ENCODE measurements at places on chromosomes 5 and 9.

GRCh38 chr5:7394889-7395431 is 978 bp upstream of the ADCY2 start:
- DNase-seq = peak; percentile 73

DNA sequence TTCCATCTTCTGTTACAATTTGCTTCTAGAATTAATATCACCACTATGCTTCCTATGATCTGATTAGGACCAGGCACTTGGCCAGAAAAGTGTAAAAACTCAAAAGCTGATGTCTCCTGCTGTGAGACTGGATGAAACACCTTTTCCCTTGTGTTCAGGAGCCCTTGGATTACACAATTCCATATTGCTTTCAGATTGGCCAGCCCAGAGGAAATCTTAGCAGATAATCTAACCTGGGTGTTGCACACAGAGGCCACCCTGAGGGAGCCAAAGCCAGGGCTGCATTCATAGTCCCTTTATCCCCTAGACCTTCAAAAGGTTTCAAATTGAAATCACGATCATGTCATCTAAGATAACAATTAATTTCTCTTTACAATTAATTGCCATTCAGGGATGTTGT is 94.1 kb upstream of the SELENOP start:
- DNase-seq = no peak

DNA sequence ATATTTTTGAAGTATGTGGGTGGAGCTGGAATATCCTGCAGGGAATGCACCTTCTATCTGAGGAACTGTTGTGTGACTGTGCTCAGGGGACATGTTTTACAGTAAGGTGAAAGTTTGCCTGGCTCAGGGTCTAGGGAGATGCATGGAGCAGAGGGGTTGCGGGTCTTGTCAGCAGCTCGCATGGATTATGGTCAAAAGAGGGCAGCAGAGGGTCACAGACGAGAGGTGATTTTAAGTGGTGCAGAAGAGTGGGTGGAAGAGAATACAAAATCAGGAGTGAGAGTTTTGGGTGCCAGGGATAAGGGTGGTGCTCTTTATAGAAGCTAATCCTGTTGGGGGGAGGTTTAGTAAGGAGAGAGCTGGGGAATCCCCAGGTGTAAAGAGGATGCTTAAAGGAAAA is 53.5 kb upstream of the GRIN3A start:
- peak; percentile 79 for DNase-seq

- DNase-seq = no peak
Observed at GRCh38 chr5:6049662-6050061, 328.7 kb downstream of the MED10 start.

GRCh38 chr9:114205171-114206015 is 50.1 kb downstream of the COL27A1 start:
- no peak for DNase-seq

GRCh38 chr5:151580858-151581257 is 10.3 kb downstream of the FAT2 start:
- DNase-seq = no peak

GRCh38 chr5:127210042-127210441 is 80.6 kb upstream of the MEGF10 start:
- DNase-seq = no peak

DNA sequence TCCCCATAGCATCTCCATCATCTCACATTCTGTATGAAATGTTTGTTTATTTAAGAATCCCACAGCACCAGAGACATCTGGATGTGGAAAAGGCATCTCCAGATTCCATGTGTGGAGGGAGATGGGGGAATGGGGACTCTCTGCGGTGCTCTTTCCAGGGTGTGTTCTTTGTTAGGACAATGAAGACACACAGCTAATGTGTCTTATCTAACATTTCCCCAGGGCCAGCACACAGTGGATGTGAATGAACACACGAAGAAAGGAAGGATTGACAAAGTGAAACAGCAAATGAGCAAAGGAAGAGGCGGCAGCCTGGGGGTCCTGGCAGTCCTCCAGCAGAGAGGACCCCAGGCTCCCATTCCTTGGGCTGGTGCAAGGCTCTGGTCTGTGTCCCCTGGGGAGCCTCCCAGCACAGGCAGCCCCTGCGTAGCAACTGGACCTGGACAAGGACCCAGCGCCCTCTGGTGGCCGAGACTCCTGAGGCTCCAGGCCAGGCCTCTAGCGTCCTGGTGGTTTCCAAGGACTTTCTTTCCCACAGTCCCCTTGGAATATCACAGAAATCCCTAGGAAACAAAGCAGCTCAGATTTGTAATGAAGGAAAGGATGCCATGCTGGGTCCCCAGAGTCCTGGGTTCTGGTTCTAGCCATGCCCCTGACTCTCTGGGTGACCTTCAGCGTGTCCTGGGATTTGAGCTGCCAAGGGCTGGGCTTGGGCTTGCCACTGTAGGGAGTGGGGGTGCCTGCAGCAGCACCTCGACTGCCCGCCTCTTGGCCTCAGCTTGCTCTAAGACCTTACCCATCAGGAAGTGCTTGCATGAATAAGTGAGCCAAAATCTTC is 3.5 kb upstream of the PDLIM7 start:
- DNase-seq = peak; percentile 91

- DNase-seq = peak; percentile 16
Observed at GRCh38 chr9:8234316-8234715, 434.7 kb upstream of the DMAC1 start.

DNA sequence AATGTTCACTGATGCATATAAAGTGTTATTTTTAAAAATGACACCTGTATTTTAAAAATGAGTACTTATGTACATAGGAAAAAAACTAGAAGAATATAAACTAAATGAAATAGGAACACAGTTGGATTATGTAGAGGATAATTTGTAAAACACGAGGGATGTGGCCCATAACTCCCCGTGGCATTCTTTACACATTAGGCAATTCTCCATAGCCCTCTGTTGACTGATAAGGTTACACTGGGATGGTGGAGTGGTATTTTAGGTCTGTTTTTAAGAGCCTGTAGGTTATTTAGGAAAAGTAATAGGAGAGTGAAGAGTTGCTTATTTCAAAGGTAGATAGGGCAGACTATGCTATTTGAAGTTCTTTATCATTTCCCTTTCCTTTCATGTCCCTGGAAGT is 1.8 kb downstream of the CAVIN4 start:
- DNase-seq = no peak

DNA sequence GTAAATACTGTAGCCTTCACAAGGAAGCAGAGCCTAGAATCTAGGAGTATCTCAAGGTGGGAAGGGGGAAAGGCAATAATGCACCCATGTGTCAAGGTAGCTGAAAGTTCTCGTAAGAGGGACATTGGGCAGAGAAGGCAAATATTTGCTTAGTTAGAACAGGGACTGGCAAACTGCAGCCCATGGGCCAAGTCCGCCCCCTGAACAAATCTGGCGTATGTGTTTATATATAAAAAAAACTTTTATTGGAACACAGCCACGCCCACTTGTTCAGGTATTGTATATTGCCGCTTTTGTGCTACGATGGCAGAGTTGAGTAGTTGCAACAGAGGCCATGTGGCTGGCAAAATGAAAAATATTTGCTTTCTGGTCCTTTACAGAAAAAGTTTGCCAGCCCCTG is 16.1 kb downstream of the KCNN2 start:
- DNase-seq = no peak

- DNase-seq = no peak
Observed at GRCh38 chr5:78544561-78545201, 103.9 kb downstream of the LHFPL2 start.

GRCh38 chr5:132915681-132916080 is 42.2 kb downstream of the LEAP2 start:
- no peak for DNase-seq

GRCh38 chr9:111108946-111109345 is 70.7 kb upstream of the LPAR1 start:
- no peak for DNase-seq

GRCh38 chr9:38067859-38068681 is 957 bp downstream of the SHB start:
- DNase-seq = peak; percentile 67

GRCh38 chr5:180689775-180690174 is 40.4 kb upstream of the FLT4 start:
- DNase-seq = no peak

DNA sequence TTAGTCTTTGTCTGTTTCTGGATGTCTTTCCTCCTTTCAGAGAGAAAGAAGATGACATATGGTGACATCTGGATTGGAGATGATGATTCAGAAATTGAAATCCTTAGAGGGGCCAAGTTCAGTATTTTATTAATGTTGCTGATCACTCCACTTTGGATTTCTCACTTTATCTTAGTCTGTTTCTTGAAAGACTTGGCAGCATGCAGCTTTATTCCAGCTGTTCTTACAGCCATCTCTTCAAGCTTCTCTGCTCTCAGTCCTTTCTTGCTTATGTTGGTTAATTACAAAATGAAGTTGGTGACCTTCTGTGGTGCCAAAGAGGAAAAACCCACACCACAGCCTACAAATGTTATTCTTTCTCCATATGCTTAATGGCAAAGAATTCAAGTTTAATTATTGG is 62.1 kb downstream of the SNCAIP start:
- no peak for DNase-seq

DNA sequence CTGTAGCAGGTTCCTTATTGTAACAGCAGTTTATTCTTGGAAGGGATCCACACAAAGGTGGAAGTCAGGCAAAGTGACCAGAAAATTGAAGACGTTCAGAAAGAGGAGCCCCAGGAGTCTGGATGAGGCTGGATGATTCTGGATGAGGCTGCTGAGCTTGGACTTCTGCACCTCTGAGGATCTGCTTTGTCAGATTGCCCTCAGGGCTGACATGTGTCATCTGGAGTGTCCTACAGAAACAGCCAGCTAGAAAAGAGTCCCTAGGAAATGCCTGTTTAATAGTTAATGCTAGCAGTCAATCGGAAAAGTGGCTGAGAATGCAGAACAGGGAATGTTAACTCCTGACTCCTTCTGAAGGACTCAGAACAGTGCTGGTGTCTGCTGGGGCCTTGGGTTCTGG is 236.4 kb downstream of the LRRC70 start:
- peak; percentile 17 for DNase-seq

GRCh38 chr5:35073160-35073559 is 25.4 kb upstream of the AGXT2 start:
- DNase-seq = no peak

DNA sequence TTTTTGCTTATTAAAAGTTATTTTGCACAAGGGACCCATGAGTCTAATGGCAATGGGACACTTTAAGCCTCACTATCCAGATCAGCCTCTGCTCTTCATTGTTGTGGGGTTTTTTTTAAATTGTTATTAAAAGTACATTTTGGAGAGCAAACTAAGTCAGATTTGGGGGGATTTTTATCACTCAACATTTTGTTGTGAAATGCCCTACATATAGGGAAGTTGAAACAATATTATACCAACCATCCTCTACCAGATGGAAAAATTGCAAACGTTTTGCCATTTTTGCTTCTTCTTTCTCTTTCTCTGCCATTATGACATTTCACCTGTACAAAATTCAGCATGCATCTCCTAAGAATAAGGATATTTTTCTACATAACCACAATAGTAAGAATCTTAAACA is 75.3 kb downstream of the SLC1A3 start:
- no peak for DNase-seq

DNA sequence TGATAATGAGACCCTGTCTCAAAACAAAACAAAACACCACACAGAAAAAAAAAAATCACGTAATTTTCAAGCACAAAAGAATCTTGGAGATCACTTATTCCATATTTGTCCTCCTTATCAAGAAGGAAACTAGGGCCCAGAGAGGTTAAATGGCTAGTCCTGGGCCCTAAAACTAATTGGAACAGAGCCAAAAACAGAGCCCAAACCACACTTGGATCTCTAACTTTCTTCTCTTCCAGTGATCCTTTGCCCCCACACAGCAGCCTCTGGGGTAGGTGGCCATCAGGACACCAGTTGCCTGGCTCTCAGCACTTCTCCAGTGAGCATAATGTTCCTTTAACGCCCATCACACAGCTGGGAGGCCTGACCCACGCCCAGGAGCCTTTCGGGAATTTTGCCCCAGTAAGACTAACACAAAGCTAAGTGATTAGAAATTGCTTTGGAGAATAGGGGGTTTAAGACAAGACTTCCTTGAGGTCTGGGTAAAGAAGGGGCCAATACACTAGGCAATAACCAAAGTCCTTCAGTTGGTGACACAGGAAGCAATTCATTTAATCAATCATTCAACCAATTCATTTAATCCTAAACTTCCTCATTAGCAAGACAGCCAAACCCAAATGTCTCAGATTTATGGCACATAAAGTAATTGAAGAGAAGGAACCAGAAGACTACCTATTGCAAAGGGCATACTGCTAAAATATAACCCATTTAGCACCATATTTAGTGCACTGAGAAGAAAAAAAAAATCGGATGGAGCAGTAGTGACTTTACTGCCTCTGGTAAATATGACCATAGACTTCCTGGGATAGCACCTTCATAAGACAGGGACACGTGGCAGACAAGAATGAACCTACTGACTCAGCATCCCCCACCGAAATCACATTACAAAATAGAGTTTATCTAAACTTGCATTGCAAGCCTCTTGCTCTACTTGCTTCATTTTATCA is 77.8 kb downstream of the ZNF608 start:
- DNase-seq = no peak

GRCh38 chr9:95572381-95573151 is 55.8 kb upstream of the PTCH1 start:
- DNase-seq = no peak

DNA sequence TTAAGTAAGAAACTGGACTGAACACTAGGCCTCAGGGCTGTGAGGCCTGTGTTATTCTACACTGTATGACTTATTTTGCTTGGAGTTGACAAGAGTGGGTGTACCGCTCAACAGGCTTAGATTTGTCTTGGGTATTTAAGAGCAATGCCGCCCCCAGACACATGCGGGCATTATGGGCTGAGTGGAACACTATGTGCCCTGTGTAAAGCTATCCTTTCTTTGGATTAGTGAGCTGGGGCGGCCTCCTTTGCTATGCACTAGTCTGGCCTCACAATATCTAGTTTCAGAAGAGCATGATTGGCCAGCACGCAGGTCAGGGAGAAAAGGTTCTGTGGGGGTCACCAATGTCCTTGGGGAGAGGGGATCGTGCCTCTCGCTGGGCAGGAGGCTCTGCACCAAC is 206.3 kb upstream of the GDNF start:
- DNase-seq = no peak

DNA sequence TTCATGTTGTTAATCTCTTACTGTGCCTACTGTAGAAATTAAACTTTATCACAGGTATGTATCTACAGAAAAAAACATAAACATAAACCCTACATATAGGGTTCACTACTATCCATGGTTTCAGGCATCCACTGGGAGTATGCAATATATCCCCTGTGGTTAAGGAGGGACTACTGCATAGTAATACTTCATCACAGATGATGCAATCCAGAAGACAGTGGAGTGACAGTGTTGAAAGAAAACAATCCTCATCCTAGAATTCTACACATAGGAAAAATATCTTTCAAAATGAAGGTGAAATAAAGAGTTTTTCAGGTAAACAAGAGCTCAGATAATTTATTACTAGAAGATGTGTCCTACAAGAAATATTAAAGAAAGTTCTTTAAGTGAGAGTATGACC is 105.9 kb downstream of the HOMER1 start:
- DNase-seq = no peak
